Hematopoietic multipotent progenitor cell treated with erythropoietin and hydrocortisone succinate and interleukin-3 and kit ligand, for 6 days (in vitro differentiated cells): ENCODE measurements at places on chromosomes 1 and 21.

GRCh38 chr1:175154629-175155472 lies 37.7 kb downstream of the KIAA0040 start:
- DNase-seq, result peak; percentile 82

DNA sequence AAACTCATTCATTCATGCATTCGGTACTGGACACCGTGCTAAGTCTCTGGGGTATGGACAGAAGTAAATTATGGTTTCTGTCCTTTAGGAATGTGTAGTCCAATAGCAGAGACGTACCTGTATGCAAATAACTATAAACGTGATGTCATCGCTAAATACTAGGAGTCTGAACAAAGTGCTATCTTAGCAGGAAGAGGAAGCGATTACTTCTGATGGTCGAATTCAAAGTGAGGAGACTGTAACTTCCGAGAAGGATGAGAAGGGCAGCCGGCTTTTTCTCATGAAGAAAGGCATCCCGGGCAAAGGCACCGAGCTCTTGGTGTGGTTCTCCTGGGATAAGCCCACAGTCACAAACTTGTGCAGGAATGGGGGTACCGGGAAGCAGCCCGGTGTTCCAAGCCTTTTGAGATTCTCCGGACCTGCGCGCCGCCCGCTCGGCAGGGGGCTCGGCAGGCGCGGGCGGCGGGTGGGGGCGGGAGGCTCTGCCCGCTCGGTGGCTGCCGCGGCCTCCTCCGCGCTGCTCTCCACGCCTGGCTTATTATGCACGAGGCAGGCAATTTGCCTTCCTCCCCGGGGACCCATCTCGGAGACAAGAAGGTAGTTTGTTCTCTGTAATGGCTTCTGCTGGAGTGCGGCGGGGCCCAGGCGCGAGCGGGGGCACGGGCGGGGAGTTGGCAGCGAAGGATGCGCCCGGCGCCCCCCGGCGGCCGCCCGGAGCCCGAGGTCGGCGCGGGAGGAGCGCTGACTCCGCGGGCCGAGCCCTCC lies 67.5 kb upstream of the CD1D start:
- peak; percentile 60 for DNase-seq

DNA sequence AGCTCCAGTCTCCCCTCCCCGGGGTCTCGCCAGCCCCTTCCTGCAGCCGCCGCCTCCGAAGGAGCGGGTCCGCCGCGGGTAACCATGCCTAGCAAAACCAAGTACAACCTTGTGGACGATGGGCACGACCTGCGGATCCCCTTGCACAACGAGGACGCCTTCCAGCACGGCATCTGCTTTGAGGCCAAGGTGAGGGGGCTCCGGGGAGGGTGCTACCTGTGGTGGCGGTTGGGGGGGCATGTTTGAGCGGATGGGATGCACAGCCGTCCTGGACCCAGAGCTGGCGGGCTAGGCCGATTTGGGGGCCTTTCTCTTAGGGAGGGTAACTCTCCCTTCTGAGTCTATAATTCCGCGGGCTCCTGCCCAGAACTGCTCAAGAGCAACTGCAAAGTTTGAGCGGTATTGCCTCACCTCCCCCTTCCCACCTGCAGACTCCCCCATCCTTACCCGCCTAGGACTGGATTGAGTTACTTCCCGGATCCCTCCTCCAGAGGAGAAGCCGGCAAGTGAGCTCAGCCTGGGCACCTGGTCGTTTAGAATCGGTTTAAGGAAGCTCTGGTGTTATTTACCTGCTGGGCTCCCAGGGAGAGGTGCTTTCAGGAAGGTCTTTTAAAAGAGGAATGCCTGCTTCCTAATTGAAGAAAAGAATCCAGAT lies 730 bp downstream of the NOS1AP start:
- peak; percentile 16 for DNase-seq

DNA sequence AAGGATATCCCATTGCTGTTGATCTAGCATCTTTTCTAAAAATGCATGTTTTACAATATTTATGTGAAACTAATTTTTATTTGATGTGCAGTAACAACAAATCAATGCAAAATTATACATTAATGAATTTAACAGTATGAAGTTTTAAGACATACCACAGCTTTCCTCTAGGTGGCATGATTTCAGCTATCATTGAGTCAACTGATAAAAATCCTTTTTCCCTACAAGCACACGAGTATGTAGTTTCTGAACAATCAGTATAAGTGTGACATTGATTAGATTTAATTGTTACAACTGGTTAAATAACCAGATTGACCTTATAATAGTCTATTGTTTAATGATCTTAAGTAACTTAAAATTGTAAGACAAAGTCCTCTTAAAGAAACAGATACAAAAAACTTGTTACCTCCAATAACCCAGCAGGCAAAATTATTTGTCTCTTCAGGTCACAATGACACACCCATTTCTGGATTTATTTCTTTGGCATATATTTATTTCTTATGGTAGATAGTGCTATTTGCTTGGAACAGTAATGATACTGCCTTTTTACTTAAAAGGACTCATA lies 5.8 kb upstream of the TGFB2 start:
- DNase-seq, result peak; percentile 76

DNA sequence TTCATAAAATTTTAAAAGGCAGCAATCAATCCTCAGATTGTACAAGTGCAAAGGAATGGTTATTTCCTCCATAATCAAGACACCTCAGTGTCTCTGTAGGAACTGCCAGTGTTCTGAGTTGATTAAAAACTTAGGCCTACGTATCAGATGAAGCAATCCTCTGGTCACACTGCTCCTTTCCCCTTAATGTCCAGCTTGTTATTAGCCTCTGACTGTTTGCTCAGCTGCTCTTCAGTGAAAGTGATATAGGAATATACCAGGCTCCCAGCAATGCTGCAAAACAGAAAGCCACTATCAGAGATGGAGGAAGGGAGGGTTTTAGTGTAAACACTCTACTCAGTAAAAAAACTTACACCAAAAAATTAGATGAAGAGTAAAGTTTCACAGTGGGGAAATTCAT lies 49.8 kb downstream of the SLC35D1 start:
- no peak for DNase-seq

DNA sequence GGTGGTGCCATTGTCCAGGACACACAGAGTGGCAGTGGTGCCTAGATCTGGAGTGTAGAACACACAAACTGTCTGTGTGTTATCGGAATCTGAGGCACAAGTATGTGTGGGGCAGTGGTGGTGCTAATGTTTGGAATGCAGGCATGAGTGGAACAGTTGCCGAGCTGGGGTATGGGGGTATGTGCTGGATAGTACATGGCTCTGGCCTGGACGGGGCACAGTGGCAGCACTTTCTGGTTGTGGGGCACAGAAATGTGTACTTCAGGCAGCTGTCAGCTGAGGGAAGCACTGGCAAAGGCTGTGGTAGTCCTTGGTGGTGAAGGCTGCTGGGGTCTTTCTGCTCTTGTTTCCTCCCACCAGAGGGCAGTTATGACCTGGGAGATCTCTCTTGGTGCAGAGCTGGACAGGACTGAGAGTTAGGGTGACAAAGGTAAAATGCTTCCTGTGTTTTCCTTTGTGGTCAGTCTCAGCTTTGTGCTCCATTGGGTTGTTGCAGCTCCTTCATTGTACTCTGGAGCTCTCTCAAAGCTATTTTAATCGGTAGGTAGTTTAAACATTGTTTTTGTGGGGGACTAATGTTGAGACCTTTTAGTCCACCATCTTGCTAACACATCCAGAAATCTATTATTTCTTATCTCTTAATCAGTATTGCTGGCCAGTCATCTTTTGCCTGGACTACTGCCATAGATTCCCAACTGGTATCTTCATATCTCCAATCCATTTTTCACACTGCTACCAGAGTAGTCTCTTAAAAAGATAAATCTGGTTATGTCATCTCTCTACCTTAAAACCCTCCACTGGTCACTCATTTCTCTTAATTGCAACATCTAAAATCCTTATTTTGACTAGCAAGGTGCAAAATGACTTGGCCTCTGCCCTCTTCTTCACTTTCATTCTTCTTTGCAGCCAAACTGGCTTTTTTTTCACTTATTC lies 83.9 kb upstream of the NBPF4 start:
- DNase-seq, result peak; percentile 19

DNA sequence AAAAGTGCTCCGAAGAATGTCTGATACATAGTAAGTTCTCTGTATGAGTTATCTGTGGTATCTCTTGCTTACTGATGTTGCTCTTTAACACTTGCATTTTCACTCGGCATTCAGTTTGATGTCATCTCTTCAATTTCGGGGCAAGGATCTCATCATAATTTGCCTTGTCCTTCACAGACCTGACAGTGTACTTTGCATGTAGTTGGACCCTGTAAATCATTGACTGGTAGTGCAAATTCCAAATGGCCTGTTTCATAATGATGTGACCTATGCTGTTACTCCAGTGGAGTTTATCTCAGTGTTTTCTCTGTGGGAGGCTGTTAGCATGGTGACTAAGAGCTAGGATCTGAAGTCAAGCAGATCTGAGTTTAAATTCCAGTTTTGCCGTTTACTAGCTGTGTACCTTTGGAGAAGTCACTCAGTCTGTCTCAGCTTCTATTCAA lies 34.2 kb upstream of the ABCD3 start:
- no peak for DNase-seq

DNA sequence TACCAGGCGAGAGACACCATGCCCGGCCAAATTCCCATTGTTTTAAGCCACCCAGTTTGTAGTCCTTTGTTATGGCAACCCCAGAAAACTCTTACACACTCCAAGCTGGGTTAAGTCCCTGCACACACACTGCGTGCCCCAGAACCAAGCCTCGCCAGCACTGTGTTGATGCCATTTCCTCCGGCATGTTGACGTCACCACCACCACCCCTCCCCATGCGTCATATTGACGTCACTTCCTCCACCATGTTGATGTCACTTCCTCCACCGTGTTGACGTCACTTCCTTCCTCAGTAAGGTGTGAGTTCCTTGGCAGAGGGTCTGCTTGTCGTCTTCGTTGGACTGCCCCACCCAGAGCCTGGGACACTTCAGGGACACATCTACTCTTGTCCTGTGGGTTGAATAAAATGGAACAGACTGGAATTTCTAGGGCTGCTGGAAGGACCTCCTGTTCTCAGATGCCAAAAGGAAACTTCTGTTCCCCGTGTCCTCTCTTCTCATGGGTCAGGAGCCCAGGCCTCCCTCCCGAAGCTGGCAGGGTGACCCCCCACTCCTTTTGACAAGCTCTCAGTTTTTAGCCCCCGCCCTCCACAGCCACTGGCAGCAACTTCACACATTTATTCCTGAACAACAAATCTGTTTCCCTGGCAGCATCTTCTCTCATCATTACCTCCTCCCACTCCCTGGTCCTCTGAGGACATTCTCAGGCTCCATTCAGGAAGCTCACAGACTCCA lies 643.3 kb downstream of the NPHP4 start:
- no peak for DNase-seq

- DNase-seq, result no peak
Observed at GRCh38 chr21:34942911-34943310, 106.2 kb downstream of the RUNX1 start.

DNA sequence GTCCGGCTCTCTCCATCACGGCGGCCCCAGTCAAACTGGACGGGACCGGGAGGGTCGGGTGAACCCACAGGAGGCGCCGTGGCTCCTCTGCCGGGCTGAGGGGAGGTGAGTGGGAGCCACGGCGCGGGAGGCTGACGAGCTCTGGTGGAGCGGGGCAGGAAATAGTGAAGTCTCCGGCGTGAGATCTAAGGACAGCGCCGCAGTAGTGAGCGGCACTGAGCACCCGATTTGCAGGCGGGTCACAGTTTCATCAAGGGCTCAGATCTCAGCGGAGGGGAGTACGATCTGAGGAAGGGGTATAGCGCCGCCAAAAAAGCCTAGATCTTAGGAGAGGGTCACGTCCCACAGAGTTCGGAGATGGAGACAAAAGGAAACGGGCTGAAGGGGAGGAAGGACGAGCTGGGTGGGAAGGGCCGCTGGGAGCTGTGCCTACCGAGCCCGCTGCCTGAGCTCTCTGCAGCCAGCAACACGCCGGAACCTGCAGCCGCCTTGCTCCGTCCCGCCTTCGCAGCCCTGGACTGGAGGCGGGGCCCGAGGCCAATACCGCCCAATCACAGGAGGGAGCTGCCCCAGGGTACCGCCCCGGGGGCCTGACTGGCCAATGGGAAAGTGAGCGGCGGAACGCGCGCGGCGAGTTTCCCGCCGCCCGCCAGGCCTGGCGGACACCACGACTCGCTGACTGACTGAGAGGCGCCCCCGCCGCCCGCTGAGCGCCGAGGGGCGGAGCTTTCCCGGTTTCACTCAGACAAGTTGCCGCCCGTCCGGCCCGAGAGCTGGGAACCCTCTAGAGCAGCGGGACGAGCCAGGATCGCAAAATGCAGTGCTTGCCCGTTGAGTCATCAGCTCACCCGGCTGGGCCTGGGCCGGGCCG lies 1.9 kb downstream of the SFN start:
- peak; percentile 97 for DNase-seq

- DNase-seq, result no peak
Observed at GRCh38 chr1:212710566-212710965, 10.9 kb upstream of the BATF3 start.

DNA sequence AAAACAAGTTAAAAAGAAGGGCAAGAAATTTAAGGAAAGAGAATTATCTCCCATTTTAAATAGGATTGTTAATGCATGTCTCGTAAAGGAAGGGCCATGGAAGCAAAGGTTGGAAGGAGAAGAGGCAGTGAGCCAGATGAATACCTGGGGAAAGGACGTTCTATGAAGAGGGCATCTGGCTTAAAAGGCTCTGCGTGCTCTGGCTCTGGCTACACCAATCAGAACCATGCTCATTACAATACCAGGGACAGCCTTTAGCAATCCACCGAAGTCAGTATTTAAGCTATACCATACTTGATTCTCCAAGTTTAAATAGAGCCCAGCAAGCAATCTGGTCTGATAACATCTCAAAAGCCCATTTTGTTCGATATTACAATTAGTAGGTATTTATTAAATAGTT lies 58.5 kb upstream of the C1orf87 start:
- DNase-seq, result no peak

DNA sequence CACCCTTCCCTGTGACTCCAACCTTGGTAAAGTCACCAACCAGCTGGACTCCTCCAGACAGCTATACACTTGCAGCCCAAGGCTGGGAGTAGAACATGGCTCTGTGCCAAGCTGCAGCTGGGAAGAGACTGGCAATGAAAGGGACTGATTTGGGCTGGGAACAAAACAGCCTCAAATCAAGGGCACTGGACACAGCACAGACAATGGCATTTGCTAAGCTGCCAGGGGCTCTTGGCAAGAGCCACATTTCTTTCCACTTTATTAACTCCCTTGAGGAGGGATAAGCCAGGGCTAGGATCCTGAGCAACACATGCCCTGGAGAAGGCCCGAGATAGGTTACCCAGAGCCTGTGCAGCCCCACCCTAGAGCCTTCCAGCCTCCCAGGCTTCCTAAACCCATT lies 12.0 kb downstream of the SYT11 start:
- DNase-seq, result no peak

GRCh38 chr1:167086033-167086432 lies 4.1 kb downstream of the GPA33 start:
- no peak for DNase-seq

GRCh38 chr1:111656086-111657017 lies 36.8 kb downstream of the RAP1A start:
- peak; percentile 70 for DNase-seq

GRCh38 chr1:94719926-94720793 lies 100.0 kb upstream of the SLC44A3 start:
- DNase-seq, result peak; percentile 64

DNA sequence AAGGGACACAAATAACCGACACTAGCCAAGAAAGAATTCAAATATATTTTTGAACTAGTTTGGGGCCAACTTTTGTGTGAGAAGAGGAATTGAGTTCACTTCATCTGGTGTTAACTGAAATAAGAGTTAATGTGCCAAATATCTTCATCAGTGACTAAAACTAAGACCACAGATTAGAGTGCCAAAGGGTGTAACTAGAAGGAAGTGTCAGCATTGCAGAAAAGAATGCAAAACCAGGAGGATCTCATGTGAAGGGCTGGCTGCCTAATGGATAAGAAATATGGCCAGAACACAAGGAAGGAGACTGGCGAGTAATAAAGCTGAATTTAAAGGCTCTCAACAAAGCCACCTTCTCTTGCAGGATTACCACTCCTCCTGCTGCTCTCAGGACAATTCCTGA lies 61.8 kb upstream of the LRRC8D start:
- DNase-seq, result no peak
